WTC11 (cell line): ENCODE measurements at places on chromosomes 11 and 22. TPM values are rescaled to one million over a fixed set of nuclear protein-coding genes. Genes with fewer than 3 reads are reported as not detected.

ZBTB16 gene
- total RNA-seq: 0.34 to 0.57 TPM (median 0.55 TPM) in 3 replicates

GRCh38 chr22:29377979-29378378 is 10.4 kb downstream of the AP1B1 start:
- DNase-seq: no peak

CTSF gene
- 4.4 to 4.9 TPM (median 4.7 TPM) in 3 replicates for total RNA-seq

KREMEN1 gene
- 4.1 to 5.8 TPM (median 5.4 TPM) in 3 replicates for total RNA-seq

DNA sequence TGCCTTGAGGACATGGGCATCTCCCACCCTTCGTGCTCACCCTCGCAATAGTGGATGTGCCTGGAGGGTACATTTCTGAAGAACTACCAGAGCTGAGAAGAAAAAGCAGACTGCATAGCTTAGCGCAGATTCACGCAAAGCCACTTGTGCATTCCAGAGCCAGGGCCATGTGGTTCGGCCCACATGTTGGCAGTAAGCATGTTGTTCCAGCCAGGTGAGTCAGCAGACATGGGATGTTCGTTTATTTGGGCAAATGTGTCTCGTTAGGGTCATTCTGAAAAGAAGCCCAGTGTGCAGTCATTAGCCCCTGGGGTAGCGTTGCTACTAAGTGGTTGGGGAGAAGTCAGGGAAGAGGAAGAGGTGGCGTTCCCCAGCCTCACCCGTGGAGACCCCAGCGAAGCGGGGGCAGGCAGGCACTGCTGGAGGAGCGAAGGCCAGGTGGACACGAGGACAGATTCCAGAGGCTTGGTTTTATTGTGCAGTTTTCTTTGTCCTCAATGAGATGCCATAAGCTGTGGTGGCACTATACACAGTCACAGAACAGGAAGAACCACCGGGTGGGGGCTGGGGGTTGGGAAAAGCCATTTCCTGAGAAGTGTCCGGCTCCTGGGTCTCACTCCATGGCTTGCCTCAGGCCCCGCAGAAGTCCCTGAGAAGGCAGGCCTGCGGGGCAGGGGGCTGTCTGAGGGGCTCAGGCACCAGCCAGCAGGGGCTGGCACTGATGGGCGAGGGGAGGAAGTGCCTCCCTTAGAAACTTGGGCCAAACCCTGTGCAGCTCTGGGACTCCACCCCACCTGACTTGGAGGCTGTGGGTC is 5.0 kb downstream of the THY1 start:
- no peak for DNase-seq

DNA sequence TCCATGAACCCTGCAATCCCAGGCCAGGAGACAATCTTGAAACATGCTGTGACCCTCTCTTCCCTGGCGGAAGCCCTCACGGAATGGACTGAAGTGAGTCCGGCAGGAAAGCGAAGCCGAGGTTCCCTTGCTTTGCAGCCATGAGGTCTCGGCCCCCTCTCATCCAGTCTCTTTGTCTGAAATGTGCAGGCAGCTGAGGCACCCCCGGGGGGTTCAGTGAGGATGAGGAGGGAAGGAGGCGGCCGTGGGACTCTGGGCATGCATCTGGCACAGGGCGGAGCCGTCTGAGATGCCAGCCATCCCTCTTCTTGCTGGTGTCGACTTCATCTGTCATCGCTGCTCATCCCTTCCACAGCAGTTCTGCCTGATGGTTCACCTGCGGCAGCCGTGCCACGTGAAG is 1485.7 kb downstream of the BRD1 start:
- DNase-seq: no peak

DNA sequence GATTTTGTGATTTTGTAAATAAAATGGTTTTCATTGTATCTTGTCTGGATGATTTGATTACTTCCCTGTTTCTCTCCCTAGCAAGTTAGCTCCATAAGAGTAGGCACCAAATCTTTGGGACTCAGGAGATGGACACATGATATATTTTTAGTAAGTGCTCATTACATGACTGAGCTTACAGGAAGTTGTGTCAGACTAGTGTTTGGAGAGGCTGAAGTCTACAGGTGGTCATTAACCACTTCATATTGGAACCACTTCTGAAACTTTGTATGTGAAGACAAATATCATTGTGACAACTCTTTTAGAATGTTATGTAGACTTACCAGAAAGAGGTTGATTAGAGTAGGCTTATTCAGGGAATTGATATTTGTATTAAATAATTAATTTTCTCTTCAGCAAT is 19.1 kb downstream of the ARHGAP42 start:
- no peak for DNase-seq

XRRA1 gene
- total RNA-seq: 10.0 to 12.2 TPM (median 10.4 TPM) in 3 replicates

DNA sequence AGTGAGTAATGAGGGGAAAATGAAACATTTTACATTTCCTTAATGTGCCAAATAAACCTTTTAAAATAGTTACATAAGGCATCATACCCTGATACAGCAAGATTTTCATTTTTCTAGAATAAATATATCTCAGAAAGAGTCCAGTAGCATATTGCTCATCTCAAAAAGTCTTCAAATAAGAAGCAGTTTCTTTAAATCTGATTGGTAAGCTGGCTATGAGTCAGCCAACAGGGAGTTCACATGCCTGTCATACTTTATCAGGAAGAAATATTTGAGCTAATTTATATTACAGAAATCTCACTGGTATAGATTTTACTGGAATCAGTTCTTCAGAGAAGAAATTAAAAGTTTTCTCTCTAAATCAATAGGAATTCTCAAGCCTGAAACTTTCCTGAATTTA is 258.1 kb downstream of the C11orf87 start:
- no peak for DNase-seq

DNA sequence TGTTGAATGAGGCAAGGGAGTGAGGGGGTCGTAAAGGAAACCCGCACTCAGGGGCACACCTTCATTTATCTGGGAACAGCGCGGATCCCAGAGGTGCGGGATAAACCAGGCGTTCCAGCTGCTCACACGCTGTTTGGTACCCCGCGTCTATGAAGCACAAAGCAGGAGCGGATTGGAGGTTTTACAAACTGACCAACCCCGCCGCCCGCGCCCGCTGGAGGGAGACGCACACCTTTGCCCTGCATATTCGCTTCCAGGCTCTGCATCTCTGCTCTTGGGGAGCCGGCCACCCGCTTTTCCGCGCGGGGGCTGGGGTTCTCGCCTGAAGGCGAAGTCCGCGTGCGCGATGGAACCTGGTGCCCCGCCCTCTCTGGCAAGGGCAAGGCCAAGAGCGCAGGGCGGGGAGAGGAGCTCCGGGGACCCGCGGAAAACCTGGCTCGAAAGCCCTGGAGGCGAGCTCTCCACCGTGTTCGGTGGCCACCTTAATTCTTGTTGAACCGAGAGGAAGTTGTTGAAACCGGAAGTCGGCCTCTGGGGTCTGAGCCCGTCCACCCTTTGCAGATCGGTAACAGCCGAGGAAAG is 6.8 kb upstream of the ALX4 start:
- DNase-seq: peak; percentile 73

EFCAB6 gene
- 0.25 to 0.94 TPM (median 0.41 TPM) in 3 replicates for total RNA-seq

- no peak for DNase-seq
Measured at GRCh38 chr11:72975778-72976521, 161.7 kb downstream of the ATG16L2 start.

DNA sequence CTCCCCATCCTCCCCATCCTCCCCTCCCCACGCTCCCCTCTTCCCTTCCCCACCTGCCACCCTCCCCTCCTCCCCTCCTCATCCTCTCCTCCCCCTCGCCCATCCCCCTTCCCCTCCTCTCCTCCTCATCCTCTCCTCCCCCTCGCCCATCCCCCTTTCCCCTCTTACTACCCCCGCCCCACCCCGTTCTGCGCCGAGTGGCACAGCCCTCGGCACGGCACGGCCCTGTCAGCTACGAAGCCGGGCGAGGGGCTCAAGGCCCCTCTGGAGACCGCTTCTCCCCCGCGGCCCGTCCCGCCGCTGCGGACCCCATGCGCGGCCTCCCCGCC is 449.9 kb downstream of the OPCML start:
- peak; percentile 59 for DNase-seq

DNA sequence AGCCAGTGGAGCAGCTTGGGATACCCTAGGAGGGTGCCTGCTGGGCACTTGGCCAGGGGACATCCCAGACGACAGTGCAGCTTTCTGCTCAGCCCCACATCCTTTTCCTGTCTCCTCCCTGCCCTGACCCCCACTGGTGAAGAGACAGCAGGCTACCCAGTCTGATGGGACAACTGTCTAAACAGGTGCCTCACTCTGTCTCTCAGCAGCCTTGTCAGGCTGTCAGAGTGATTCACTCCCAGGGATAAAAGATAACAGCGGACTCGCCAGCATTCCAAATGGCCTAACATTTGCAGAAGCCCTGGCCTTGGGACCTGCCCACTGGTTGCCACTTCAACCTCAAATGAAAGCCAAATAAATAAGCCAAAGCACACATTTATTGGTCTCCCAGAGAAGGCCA is 318.6 kb upstream of the PLET1 start:
- DNase-seq: no peak

GRCh38 chr22:37186228-37186996 is 1.6 kb downstream of the C1QTNF6 start:
- DNase-seq: no peak
